ENCODE measurements at places on chromosomes 12 and 14.
A peak's percentile ranks its signal among the peaks of the same experiment; 100 is the strongest.

DNA sequence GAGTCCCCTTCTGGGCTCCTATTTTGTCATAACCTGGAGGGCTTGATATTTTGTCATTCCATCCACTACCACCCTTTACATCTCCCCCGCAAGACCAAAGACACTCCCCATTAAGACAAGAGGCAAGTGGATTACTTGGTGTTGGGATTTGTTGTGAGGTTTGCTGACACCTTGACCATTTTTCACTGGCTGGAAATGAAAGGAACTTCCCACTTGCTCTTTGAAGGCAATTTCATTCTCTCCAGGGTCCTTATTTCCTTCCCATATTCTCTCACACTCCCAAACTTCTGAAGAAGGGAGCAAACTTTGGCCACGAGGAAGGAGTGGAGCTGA lies 14.9 kb downstream of the AGAP2 start:
- no peak for DNase-seq

GRCh38 chr14:69750495-69750894 lies 16.4 kb upstream of the SRSF5 start:
- DNase-seq: no peak

DNA sequence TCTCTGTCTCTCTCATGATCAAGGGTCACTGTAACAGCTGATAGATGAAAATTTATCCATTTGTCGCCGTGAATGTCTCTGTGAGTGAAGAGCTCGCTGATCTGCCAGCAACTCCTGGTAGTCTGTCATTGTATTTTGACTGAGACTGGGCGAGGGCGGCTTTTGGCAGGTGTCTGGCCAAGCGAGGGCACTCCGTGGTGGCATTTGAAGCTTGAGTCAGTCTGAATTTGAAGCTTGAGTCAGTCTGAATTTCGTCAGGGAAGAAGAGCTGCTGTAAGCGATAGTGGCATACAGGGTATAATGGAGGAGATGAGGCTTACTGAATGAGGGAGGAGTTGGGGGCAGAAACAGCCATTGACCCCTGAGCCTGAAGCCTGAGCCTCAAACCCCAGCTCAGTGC lies 56.8 kb upstream of the FAM181A start:
- no peak for DNase-seq

GRCh38 chr14:60487211-60487610 lies 1.3 kb upstream of the C14orf39 start:
- no peak for DNase-seq

- peak; percentile 33 for DNase-seq
Measured at GRCh38 chr14:20468764-20469241, 403 bp upstream of the PNP start.

DNA sequence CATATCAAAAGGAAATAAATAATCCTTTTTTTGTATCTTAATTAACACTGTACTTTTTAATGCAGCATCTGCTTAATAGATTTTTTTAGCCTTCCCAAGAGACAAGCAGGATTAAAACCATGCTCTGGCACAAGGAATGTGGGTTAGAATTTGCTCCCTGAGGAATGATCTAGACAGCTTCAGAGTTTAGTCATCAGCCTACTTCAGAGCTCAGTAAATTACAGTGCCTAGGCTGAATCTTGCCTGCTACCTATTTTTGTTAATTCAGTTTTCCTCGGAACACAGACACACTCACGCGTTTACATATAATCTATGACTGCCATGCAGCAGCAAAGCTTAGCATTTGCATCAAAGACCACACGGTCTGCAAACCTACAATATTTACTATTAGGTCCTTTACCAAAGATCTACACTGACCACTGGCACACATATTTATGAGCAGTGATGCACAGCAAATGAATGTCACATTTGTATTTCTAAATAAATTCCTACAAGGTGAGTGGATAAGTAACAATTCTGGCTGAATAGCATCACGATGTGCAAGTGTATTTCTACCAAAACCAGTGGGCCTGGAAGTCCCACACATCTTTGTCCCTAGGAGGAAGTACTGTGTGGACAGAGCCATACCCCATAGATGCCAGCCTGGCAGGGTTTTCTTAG lies 309.8 kb upstream of the TMEM132C start:
- DNase-seq: no peak

- no peak for DNase-seq
Measured at GRCh38 chr12:104959335-104959841, 1.3 kb upstream of the SLC41A2 start.

DNA sequence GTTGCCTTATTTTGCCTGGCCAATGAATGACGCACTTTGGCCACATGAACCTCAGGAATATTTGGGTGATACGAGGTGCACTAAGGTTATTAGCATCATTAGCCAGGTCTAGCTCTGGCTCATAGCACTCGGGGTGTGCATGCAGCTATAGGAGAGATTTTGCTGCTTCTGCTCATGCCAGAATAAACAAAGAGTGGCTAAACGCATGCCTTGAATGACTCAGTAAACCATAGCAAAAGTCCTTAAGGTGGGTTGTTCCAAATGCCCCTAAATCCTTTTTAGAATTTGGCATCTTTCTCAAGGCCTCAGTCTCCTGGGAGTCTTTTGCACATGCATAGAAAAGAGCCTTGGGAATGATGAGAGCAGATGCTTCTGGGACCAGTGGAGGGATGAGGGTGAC lies 343.7 kb upstream of the FKBP4 start:
- no peak for DNase-seq

DNA sequence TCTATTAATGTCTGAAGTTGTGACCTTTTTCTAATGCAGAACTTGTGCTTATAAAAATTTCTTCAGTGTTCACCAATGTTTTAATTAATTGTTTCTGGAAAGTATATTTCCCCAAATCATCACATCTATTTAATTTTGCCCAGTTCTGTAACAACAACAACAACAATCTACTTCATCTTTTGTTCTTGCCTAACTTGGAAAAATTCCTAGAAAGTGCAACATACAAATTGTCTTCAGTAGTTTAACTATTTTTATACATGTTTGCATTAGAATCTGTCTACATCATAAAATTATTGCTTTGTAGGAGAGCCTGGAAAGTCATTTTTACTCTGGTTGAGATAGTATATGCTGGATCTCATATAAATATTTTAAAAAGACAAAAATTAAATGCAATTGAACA lies 38.5 kb downstream of the CCER1 start:
- DNase-seq: no peak

DNA sequence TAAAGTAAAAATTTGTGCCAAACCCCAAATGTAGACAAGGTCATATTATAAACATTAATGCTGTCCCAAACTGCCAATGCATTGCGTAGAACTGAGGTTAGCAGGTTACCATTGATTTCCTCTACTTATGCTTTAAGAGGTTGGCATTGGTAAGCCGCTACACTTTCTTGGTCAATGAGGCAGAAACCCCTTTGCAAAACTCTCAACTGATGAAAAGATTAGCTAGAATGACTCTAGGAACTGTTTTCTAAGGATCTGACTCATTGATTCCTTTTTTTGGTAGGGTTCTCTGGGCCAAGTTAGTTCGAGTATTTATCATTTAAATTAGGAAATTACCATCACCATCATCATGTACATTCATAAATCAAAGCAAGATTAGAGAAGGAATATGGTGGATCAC lies 44.6 kb downstream of the HMGA2 start:
- DNase-seq: no peak

DNA sequence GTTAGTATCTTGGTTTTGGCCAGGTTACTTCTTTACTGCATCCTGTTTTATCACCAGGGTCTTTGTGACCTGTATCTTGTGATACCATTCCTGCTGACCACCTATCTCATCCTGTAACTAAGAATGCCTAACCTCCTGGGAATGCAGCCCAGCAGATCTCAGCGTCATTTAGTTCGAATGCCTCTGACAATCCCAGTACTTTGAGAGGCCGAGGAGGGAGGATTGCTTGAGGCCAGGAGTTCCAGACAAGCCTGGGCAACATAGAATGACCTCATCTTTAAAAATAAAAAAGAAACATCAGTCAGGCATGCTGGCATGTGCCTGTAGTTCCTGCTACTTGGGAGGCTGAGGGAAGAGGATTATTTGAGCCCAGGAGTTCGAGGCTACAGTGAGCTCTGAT lies 206.5 kb downstream of the SUDS3 start:
- no peak for DNase-seq

DNA sequence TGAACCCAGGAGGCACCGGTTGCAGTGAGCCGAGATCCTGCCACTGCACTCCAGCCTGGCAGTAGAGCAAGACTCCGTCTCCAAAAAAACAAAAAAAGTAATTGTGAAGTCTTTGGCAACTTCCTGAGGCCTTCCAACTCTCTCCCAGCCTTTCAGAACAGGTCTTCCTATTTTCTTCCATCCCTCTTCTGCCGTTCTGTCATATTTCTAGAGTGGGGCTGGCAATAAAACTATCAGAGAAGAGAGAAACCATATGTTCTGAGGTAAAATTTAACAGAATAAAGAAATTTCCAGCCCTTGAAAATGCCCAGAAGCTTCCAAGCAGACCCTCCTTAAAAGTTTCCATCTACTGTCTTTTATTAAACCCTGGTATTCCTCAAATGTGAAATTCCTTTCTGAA lies 100.4 kb downstream of the HMGA2 start:
- no peak for DNase-seq

DNA sequence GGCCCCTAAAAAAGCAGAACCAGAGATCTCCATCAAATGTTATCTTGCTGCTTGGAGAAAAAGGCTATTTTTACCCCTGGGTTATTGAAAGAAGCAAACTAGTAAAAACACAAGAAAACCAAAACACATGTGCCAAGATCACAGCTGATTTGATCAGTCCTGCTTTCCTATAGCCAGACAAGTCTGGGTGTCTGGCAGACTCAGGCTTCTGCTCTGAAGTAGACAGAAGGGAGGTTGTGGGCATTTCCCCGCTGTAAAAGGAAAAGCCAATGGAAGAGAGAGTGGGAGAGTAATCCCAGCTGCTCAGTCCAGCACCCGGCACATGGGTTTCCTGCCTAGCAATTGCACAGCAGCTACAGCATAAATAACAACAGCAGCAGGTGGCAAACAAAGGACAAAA lies 177.9 kb downstream of the PHLDA1 start:
- DNase-seq: no peak

GRCh38 chr12:112198120-112198733 lies 72.9 kb downstream of the TRAFD1 start:
- peak; percentile 65 for DNase-seq

DNA sequence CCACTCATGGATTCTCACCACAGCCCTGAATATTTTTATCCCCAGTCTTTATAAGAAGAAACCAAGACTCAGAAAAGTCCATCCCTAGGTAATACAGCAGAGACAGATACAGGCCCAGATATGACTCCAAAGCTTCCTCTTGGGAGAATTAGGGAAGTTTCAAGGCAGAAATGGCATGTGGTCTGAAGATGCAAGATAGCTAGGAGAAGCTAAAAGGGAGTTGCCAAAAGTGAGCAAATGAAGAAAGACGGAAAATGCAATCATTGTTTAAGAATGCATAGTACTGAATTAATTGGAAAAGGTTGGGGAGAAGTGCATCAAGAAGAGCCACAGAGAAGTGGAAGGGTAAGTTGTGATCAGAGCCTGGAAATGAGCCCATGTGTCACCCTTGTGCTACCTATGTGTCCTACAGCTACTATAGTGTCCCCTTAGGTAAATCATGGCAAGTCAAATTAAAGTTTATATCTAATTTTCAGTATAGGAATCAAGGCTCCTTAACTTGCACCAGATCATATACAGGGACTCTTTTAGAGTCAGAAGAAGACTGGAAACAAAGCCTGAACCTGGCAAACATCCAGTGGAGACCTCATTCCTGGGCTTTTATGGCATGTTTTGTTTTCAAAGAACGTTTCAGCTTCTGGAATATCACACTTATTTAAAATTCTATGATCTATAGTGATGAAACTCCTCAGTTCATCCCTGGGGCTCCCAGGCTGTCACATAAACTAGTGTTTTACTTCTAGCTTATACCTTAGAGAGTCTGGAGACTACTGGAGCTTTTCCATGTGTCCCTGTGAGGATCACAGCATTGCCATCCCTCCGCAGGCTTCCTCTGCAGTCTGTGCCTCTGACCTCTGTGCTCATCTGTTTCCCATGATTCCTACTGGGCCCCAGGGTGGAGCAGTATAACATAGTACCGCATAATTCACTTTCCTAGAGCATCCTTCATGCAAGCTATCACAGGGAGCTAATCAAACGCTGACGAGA lies 189.0 kb upstream of the CDKN3 start:
- no peak for DNase-seq

GRCh38 chr12:108665608-108666202 lies 32.0 kb upstream of the SELPLG start:
- DNase-seq: no peak

DNA sequence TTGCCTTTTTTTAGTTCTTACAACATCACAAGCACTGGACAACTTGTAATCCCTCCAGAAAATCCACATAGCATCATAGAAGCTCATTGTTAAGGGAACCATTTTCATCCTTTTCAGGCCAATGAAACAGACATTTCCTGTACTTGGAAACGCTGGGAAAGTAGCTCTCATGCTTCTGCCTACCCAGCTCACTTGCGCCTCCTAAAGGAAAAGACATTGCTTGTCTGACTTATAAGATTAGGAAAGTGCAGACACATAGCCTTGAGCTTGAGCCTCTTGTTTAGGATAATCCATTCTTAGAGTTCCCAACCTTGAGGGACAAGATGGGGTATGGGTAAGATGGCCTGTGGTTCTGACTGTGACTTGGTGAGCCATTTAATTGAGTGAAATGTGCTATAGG lies 589.5 kb downstream of the NOVA1 start:
- DNase-seq: peak; percentile 3

- no peak for DNase-seq
Measured at GRCh38 chr12:109726511-109727038, 12.9 kb downstream of the FAM222A start.

DNA sequence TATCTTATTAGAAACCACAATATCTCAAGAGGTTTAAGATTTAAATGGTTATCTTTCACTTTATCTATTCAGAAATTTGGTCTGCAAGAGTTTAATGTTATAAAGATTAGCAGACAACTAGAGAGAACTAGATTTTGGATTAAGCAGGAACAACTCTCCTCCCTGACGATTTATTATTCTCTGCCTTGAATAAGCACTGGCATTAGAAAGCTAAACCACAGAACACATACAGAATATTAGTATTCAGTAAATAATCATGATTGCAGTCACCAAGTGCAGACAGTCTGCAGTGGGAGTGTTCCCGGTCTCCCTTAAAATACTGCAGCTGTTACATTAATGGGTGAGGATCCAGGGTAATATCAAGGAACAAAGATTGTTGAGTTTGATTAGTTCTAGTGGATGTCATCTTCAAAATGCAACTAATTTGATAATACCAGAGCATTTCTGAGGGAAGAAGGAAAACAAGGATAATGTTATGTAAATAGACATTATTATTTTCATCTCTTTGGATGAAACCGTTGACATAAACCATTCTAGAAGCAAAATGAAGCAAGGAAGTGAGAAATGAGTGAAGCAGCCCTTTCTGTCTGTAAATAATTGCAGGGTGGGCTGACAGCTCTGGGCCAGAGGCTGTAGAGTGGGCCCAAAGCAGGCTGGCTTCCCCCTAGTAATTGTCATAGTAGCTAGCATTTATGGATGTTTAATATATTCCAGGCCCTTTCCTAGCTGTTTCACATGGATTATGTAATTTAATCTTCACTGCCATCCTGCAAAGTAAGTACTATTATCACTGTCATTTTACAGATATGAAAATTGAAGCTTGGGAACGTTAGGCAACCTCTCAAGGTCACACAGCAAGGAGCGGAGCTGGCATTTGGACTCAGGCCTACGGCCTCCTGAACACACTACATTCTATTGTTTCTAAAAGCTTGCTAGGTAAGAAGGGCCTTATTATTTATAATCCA lies 79.4 kb downstream of the DYRK2 start:
- DNase-seq: no peak

- no peak for DNase-seq
Measured at GRCh38 chr12:5096241-5096924, 52.7 kb downstream of the KCNA5 start.

- DNase-seq: no peak
Measured at GRCh38 chr14:21038441-21039422, 3.4 kb upstream of the RNASE7 start.
